ENCODE measurements at places on chromosomes 3 and 15.
A peak's percentile ranks its signal among the peaks of the same experiment; 100 is the strongest.

GRCh38 chr15:78316283-78317083, 17.1 kb upstream of the SKIC8 start:
- DNase-seq: no peak

DNA sequence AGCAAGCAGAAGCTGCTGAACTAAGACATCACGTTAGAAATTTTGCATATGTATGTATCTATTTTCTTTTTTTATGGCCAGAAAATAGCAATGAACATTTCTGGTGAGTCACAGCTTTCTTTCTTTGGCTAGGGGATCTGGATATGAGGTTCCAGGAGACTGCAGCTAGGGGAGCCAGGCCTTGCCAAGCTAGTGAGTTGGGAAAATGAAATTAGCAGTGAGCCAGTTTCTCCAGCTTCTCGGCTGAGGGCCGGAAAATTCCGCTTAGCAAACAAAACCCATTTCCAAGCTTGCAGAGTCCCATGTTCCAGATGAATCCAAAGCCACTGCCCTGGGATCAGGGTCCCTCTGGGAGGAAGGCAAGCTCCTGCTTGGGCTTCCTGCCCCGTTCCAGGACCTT, 137.6 kb downstream of the SRGAP3 start:
- DNase-seq: no peak

- no peak for DNase-seq
Measured at GRCh38 chr3:74532446-74532845, 82.0 kb downstream of the CNTN3 start.

DNA sequence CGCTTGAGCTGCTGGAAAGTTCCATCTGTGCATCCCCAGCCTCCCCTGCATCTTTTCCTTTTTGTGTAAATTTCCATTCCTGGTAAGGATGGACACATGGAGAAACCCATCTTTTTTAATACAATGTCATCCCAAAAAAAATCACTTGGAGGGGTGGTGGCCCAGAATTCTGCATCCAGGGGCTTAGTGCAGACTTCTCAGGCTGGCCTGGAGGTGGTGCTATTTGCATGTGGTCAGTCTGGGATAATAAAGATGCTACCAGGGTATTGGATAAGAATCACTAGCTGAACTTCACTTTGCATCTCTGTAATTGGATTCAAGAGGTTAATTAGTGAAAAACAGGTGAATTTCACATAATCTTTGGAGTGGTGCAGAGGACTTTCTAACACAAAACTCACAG, 1.8 kb upstream of the ZSCAN2 start:
- peak; percentile 60 for DNase-seq

GRCh38 chr15:100944244-100944895, 25.2 kb downstream of the LRRK1 start:
- DNase-seq: no peak

All from activated CD4-positive, alpha-beta T cell treated with anti-CD3 and anti-CD28 coated beads, Interleukin-2, Interleukin-6, amounts not matched to agents 100 ng/mL and 50 ng/mL, durations not matched to agents 16 hours and 8 hours (primary cell).